ENCODE measurements at places on chromosomes 11 and 22. TPM values are rescaled to one million over a fixed set of nuclear protein-coding genes. Genes with fewer than 3 reads are reported as not detected.

DNA sequence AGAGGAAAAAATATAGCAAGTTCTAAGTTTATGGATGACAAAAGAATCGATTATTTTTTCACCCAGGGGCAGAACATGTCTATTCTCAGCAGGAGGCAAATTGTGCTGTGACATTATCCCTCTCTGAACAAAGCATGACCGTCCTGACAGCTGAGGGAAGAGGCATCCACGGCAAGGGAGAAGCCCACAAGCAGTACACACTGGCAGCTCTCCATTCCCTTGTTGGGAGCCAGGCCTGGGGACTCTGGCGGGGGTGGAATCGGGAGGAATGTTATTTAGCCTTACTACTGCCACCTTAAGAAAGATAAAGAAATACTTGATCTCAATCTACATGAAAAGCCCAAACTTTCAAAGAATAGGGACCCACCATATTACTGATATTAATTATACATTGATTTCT is 3.4 kb downstream of the KIRREL3 start:
- no peak for DNase-seq
- H3K4me3 ChIP-seq = no peak overlapping the region
- peaks cover 3% of the 10 kb centered on the region for H3K27me3 ChIP-seq

GRCh38 chr11:2393111-2393868 is 7.3 kb upstream of the TSSC4 start:
- no peaks in the 10 kb centered on the region for H3K27me3 ChIP-seq
- H3K4me1 ChIP-seq = peaks cover 29% of the 10 kb centered on the region
- H3K27ac ChIP-seq = peak overlapping the region; percentile 76
- DNase-seq = no peak
- H3K36me3 ChIP-seq = peaks cover 57% of the 10 kb centered on the region

DNA sequence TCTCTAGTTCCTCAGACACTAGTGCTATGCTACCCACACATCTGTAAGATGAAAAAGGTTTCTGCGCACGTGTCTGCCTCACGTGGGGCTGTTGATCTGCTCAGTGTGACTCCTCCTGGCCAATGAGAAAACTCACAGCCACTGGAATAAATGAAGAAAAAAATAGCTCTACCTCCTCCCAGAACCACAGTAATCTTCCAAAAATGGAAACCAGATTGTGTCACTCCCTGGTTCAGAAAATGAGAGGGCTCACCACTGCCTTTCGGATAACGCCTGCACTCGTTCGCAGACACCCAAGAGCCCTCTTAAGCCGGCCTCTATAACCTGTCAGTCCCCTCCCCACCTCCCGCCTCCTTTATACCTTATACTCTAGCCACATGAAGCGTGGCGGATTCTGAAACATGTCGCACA is 5.1 kb downstream of the APBB1 start:
- H3K4me1 ChIP-seq = peaks cover 16% of the 10 kb centered on the region
- no peak for DNase-seq
- no peak overlapping the region for H3K4me3 ChIP-seq
- H3K36me3 ChIP-seq = peaks cover 26% of the 10 kb centered on the region
- H3K27ac ChIP-seq = no peak overlapping the region

GRCh38 chr11:60922906-60923305 is 1.4 kb upstream of the TMEM132A start:
- no peak for DNase-seq
- no peak overlapping the region for H3K4me3 ChIP-seq
- H3K4me1 ChIP-seq = peaks cover 8% of the 10 kb centered on the region
- H3K36me3 ChIP-seq = peaks cover 33% of the 10 kb centered on the region
- no peak overlapping the region for H3K27ac ChIP-seq

GRCh38 chr11:68035266-68035876 is 3.5 kb upstream of the TCIRG1 start:
- H3K4me3 ChIP-seq = no peak overlapping the region
- H3K36me3 ChIP-seq = peaks cover 18% of the 10 kb centered on the region
- no peaks in the 10 kb centered on the region for H3K27me3 ChIP-seq

DNA sequence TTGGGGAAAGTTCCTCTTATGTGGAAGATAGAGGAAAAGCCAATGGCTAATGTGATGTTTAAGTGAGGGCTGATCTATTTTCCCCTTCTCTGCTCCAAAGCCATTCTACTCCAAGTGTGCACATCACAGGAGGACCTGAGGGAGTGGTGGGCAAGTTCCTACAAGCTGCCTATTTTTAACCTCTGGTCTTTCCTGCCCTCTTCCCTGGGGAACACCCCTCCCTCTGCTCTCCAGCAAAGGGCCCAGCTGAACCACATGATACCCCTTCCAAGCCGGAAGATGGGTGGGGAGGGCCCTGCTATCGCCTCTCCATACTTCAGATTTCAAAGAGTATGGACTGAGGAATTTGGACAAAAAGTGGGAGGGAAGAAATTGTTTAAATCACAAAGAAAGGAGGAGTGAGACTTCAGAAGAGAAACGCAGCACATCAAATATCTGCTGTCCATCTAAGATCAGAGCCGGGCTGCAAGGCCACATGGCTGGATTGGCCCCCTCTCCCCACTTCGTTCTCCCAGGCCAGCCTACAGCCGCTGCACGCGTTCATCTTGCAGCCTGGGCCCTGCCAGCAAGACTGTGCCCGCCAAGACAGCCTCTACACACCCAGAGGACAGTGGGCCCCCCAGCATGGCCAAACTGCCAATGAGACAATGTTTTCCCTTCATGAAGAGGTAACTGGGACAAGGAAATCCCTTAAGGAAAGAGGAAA is 77.5 kb downstream of the MICAL3 start:
- peak overlapping the region; percentile 25 for H3K27ac ChIP-seq
- DNase-seq = no peak
- H3K36me3 ChIP-seq = no peaks in the 10 kb centered on the region
- no peak overlapping the region for H3K4me3 ChIP-seq

- H3K27ac ChIP-seq = no peak overlapping the region
- DNase-seq = no peak
- H3K27me3 ChIP-seq = no peaks in the 10 kb centered on the region
- no peaks in the 10 kb centered on the region for H3K4me1 ChIP-seq
- H3K36me3 ChIP-seq = no peaks in the 10 kb centered on the region
- no peak overlapping the region for H3K4me3 ChIP-seq
These were observed 8.6 kb upstream of the CD3E start for GRCh38 chr11:118295815-118296454.

- no peaks in the 10 kb centered on the region for H3K4me1 ChIP-seq
- no peak for DNase-seq
- no peaks in the 10 kb centered on the region for H3K36me3 ChIP-seq
- H3K27ac ChIP-seq = no peak overlapping the region
- no peaks in the 10 kb centered on the region for H3K27me3 ChIP-seq
These were observed 25.5 kb downstream of the BID start for GRCh38 chr22:17748555-17749353.

- no peaks in the 10 kb centered on the region for H3K27me3 ChIP-seq
- H3K27ac ChIP-seq = no peak overlapping the region
- DNase-seq = no peak
- H3K4me3 ChIP-seq = no peak overlapping the region
These were observed 33.2 kb upstream of the CWF19L2 start for GRCh38 chr11:107490836-107491235.

GRCh38 chr11:70650075-70650909 is 252.0 kb downstream of the CTTN start:
- H3K4me1 ChIP-seq = no peaks in the 10 kb centered on the region
- no peak overlapping the region for H3K27ac ChIP-seq
- DNase-seq = no peak
- no peaks in the 10 kb centered on the region for H3K36me3 ChIP-seq
- H3K27me3 ChIP-seq = no peaks in the 10 kb centered on the region

DNA sequence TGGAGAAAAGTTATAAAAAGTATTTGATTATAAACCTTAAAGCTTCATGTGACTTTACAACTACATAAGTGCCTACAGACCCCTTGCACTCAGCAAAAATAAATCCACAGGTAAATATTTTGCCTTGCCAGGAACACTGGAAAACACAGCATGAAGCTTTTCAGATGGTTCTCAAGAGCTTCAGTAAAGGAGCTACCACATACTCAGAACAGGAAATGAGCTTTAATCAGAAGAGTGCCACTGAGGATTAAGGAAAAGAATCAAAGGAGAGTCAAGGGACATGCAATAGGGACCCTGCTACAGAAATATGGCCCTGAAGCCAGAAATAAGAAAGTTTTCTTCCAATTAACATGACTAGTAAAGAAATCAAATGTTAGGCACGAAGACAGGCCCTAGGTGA is 1.2 kb downstream of the CASP1 start:
- no peaks in the 10 kb centered on the region for H3K4me1 ChIP-seq
- H3K27me3 ChIP-seq = no peaks in the 10 kb centered on the region
- H3K27ac ChIP-seq = no peak overlapping the region

- peaks cover 21% of the 10 kb centered on the region for H3K36me3 ChIP-seq
- peaks cover under 1% of the 10 kb centered on the region for H3K4me1 ChIP-seq
- no peaks in the 10 kb centered on the region for H3K27me3 ChIP-seq
- H3K4me3 ChIP-seq = no peak overlapping the region
- DNase-seq = no peak
- no peak overlapping the region for H3K27ac ChIP-seq
These were observed 20.9 kb downstream of the SERGEF start for GRCh38 chr11:17991783-17992433.

DNA sequence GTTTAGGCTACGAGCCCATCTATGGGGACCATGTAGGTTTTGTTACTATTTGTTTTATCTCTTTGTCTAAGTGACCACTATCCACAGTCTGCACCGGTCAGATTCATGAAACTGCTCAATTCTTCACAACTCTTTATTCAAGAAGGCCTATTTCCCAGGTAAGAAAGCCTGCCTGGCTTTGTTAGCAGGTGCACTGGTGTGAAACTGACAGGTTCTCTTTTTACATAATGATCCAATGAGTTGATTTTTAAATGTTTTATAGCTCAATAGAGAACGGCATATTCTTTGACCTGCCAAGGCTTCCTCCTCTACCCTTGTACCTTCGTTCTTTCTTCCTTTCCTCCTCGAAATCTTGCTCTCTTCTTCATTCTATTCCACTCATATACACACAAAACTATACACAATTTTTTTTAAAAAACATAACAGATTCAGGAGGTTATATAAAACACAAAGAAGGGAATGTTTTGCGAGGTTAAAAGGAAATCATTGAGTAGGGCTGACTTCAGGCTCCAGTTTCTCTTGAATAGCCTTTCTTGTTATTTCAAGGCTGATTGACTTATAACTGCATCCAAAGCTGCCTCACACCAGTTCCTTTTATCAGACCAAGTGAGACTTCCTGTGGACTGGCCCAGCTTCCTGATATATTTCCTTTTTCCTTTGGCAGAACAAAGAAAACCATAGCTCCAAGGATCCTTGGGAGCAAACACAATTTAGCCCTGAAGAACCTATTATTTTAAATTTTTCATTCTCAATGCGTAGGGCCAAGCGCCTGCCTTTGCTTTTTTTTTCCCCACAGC is 11.4 kb downstream of the FLI1 start:
- H3K36me3 ChIP-seq = no peaks in the 10 kb centered on the region
- no peak overlapping the region for H3K4me3 ChIP-seq
- H3K27ac ChIP-seq = no peak overlapping the region

DNA sequence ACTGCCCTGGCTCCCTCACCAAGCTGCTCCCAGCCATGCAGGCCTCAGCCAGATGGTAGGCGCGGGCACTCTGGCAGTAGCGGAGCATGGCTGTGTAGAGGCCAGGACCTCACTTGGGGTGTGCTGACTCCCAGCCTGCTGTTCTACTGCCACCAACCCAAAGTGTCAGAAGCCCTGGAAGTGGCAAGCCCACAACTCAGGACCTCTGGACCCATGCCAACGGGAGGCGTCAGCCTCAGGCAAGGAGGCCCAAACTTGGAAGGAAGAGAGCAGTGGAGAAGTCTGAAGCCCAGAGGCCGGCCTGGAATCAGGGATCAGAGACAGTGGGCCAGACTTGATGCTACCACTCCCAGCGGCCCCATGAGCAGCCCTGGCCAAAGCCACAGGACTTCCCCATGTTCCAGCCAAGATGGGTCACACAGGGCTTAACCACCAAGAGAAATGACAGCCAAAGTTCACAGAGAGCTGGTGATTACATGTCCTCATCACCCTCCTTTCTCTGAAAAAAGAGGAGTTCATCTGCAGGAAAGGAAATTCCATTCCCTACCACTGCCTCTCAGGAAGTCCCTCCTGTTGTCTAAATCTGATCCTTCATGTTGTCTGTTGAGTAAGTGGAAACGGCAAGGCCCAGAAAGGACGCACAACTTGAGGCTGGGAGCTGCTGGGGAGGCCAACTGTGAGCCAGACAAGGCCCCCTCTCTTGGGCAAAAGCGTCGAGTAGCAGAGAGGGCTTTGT is 4.4 kb downstream of the ARRB1 start:
- H3K27me3 ChIP-seq = no peaks in the 10 kb centered on the region
- H3K4me3 ChIP-seq = no peak overlapping the region
- H3K4me1 ChIP-seq = peaks cover 16% of the 10 kb centered on the region
- no peaks in the 10 kb centered on the region for H3K36me3 ChIP-seq

GRCh38 chr11:30431127-30431814 is 108.4 kb downstream of the ARL14EP start:
- no peaks in the 10 kb centered on the region for H3K27me3 ChIP-seq
- H3K4me1 ChIP-seq = peaks cover 31% of the 10 kb centered on the region
- H3K4me3 ChIP-seq = no peak overlapping the region
- no peak for DNase-seq
- no peaks in the 10 kb centered on the region for H3K36me3 ChIP-seq

- no peaks in the 10 kb centered on the region for H3K4me1 ChIP-seq
- no peak overlapping the region for H3K27ac ChIP-seq
- H3K4me3 ChIP-seq = no peak overlapping the region
These were observed 5.6 kb upstream of the GLYATL1 start for GRCh38 chr11:58933661-58934060.

GRCh38 chr11:64100360-64100759 is 64.6 kb downstream of the FLRT1 start:
- H3K4me3 ChIP-seq = no peak overlapping the region
- no peaks in the 10 kb centered on the region for H3K27me3 ChIP-seq
- no peaks in the 10 kb centered on the region for H3K4me1 ChIP-seq

DNA sequence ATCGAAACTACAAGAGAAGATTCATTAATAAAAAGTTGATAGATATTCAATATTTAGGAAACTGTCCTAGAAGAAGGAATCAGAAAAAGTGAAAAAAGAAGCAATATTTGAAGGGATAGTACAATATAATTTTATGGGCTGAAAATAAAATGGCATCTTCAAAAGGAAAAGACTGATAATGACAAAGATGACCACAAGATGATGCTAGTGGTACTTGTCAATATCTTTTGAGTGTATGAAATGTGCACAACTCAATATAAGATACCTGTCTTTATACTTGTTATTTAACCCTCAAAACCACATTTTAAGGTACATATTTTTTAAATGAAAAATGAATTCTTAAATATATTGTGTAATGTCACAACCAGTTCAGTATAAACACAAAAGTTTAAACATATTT is 1059.6 kb upstream of the RAG2 start:
- no peaks in the 10 kb centered on the region for H3K4me1 ChIP-seq
- H3K4me3 ChIP-seq = no peak overlapping the region
- no peaks in the 10 kb centered on the region for H3K27me3 ChIP-seq
- H3K36me3 ChIP-seq = no peaks in the 10 kb centered on the region
- H3K27ac ChIP-seq = no peak overlapping the region
- DNase-seq = no peak

C11orf42 gene
- not detected for total RNA-seq

WNT11 gene
- 11.7 TPM for total RNA-seq

TRIM44 gene
- total RNA-seq = 6.1 TPM

DBX1 gene
- total RNA-seq = not detected

MYO7A gene
- 46.4 TPM for total RNA-seq

MYBPC3 gene
- total RNA-seq = not detected

NLRP6 gene
- total RNA-seq = not detected

PRSS23 gene
- total RNA-seq = 184 TPM

OR51B5 gene
- total RNA-seq = not detected

NXPE1 gene
- not detected for total RNA-seq

Data from ascending aorta (tissue), 2 donors.